ENCODE measurements at places on chromosomes 12 and 14.

- no peak for DNase-seq
These were observed 284.2 kb upstream of the SOX5 start for GRCh38 chr12:24233519-24234246.

GRCh38 chr14:99672506-99673304 is 11.4 kb upstream of the CYP46A1 start:
- no peak for DNase-seq

- DNase-seq, result no peak
These were observed 97.2 kb upstream of the TMEM260 start for GRCh38 chr14:56482310-56482911.

GRCh38 chr12:131929581-131930456 is 743 bp downstream of the PUS1 start:
- DNase-seq, result peak; percentile 70

DNA sequence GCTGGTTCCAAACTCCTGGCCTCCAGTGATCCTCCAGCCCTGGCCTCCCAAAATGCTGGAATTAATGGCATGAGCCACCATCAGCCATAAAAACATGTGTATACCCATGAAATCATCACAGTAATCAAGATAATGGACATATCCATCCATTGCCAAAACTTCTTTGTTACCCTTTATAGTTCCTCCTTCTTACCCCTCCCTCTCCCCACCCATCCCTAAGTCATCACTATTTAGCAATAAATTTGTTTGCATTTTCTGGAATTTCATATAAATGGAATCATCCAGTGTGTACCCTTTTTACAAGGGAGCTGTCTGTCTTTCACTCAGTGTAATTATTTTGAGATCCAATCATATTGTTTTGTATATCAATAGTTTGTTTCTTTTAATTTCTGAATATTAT is 42.4 kb downstream of the RPH3A start:
- no peak for DNase-seq

GRCh38 chr12:51948066-51948465 is 3.4 kb upstream of the ACVR1B start:
- no peak for DNase-seq

- no peak for DNase-seq
These were observed 64.6 kb downstream of the ANO4 start for GRCh38 chr12:100859063-100859627.

- no peak for DNase-seq
These were observed 34.5 kb upstream of the NFYB start for GRCh38 chr12:104172570-104172947.

GRCh38 chr14:75295061-75295461 is 16.4 kb downstream of the FOS start:
- peak; percentile 85 for DNase-seq

GRCh38 chr12:122406701-122407164 is 15.7 kb downstream of the CLIP1 start:
- no peak for DNase-seq

DNA sequence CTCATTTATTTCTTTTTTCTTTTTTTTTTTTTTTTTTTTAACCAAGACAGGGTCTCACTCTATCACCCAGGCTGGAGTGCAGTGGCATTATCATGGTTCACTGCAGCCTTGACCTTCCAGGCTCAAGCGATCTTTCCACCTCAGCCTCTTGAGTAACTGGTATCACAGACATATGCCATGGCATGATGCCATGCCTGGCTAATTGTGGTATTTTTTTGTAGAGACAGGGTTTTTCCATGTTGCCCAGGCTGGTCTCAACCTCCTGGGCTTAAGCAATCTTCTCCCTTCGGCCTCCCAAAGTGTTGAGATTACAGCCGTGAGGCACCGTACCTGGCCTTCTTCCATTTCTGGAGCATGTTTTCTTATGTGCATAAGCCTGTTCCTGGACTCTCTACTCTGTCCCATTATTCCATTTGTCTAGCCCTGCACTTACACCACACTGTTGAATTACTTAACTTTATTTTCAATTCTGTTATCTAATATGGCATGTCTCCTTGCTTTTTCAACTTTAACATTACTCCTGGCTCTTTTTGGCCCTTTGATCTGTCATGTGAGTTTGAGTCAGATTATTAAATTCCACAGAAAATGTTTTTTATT is 47.9 kb upstream of the PTGDR start:
- no peak for DNase-seq

DNA sequence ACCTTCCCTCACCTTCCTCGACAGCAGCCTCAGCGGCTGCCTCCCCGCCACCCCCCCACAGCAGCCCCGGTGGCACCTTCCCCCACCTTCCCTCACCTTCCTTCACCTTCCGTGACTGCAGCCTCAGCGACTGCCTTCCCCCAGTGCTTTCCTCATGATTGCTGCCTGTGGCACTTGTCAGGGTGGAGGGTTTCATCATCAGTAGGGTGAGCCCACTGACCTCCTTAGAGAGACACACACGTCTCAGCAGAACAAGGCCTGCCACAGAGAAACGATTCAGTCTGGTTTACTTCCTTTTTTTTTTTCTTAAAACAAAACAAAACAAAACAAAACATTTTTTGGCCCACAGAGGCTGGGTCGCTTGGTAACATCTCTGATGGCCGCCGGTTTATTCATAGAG is 75.0 kb downstream of the EP400 start:
- no peak for DNase-seq

DNA sequence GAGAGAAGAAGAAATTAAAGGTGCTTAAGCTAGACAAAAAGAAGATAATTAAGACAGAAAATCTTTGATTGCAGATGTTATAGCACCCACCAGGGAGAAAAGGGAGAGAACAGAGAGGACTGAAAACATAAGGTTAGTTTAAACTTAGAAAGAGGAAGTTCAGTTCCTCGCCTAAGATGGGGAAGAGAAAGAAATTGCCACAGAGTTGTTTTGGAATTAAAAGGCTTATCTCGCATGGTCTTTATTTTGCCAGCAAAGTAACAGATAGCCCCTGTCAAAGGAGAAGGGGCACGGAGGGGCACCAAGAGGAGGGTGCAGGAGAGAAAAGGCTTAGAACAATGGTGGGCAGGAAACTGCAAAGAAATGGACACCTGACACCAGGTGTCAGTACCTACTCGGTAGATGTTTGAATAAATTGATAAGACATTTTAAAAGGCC is 17.8 kb upstream of the OXA1L start:
- no peak for DNase-seq

DNA sequence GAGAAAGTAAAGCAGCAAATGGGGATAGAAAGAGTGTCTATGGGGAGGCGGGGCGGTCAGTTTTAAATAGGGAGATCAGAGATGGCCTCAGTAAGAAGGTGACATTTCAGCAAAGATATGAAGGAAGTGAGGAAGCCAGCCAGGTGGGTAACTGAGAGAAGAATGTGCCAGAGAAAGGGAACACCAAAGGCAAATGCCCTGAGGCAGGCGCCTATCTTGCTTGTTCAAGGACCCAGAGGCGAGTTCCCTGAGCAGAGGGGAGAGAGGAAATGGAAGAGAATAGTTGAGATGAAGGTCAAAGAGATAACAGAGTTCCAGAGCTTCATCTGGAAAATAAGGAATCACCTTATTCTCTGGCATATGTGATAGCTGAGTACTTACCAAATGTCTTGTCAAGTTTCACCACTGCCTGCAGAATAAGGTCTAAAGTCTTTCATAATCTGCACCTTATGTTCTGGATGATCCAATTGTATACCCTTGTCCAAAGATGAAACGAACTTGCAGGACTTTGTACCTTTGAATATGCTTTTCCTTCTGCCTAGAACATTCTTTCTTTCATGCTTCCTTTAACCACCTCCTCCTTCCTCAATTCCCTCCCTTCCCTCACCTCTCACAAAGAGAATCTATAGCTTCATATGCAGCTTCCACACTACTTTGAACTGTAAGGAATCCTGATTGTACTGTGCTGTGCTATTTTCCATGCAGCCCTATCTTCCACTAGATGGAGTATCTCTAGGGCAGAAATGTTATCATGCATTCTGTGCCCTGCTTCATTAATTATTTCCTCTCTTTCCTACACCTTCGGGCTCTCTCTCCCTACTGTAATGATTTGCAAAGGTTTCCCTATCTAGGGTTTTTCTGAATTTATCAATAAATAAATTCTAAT is 38.5 kb downstream of the GNPTAB start:
- no peak for DNase-seq

GRCh38 chr14:65422088-65422834 is 9.7 kb downstream of the FUT8 start:
- no peak for DNase-seq

GRCh38 chr12:55718015-55718414 is 2.2 kb downstream of the BLOC1S1 start:
- no peak for DNase-seq

- DNase-seq, result no peak
These were observed 707 bp upstream of the MED6 start for GRCh38 chr14:70601162-70601561.

GRCh38 chr12:66036317-66036716 is 94.2 kb downstream of the LLPH start:
- DNase-seq, result no peak

GRCh38 chr12:2606186-2606910 is 188.4 kb upstream of the FKBP4 start:
- DNase-seq, result no peak

GRCh38 chr12:69238589-69239351 is 599 bp upstream of the CPSF6 start:
- DNase-seq, result no peak

GRCh38 chr12:66571361-66571915 is 107.4 kb downstream of the GRIP1 start:
- no peak for DNase-seq
